ENCODE measurements at places on chromosomes 2 and 18.

DNA sequence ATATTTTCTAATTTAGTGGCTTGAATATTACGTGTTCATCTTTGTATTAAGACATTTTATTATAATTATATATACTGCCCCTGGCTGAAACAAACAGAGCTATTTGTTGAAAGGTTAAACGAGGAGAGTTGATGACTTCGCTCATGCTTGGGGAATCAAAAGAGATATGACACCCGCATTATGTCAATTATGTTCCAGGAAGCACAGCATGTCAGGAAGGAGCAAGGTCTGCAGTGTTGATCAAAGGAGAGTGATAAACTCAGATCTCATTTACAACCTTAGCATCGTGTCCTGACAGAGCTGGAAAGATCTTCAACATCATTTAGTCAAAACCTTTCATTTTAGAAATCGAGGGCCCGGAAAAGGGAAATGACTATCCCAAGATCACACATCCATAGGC, 510.1 kb downstream of the TDRD15 start:
- DNase-seq = no peak

- DNase-seq = no peak
Measured at GRCh38 chr18:76487070-76487469, 8.0 kb downstream of the ZNF516 start.

- DNase-seq = no peak
Measured at GRCh38 chr18:7615840-7616239, 48.7 kb downstream of the PTPRM start.

DNA sequence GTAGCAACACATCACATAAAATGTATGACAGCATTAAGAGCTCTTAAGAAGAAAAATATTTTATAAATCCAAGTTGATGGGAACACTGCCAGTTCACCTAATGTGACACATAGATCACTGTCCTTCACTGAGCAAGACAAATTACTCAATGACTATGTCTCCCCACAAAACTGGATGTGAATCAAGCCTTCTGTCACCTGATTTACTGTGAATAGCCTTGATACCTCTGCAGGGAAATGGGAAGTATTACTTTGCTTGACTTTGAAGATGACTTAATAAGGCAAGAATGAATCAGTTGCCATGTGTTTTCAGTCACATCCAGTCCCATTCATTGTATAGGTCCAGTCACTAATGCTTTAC, 94.6 kb downstream of the NYAP2 start:
- no peak for DNase-seq

DNA sequence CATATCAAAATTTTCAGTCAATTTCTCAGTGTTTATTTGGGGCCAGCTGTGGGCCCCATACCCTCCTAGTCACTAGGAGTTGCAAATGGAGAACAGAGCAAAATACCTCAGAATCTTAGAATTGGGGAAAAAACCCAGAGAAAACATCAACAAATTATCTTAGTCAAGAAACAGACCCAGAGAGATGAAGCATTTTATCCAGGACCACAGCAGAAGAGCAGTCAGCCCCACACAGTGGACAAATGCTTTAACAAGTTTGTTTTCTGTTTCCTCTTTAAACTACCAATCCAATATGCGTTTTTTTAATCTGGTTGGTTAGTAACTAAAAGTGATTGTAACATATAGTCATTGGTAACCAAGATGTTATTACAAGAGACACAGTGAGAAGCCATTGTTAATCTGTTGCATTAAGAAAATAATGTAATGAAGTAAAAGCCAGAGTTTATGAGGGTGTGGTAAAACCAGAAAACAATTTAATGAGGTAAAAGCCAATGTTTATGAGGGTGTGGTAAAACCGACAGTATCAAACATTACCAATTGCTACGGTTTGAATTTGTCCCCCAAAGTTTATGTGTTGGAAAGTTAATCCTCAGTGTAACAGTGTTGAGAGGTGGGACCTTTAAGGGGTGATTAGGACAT, 60.7 kb upstream of the COX7A2L start:
- DNase-seq = no peak

GRCh38 chr2:69322631-69323030, 64.4 kb downstream of the GFPT1 start:
- DNase-seq = no peak

DNA sequence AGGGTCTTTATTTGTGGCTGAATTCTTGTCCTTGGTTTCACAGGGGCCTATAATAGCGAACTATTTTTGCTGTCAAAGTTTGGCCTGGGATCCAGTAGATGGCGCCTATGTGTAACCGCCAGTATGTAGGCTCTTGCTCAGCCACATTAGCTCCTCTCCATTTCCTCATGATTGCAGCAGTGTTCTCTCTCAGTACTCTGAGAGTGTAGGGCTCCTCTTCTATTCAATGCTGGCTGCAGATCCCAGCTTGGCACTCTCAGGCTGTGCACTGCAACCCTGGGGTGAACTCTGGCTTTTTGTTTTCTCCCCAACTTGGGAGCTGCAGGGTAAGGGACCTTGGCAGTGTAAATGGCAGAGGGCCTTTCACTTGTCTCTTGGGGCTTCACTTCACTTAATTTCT, 344.6 kb upstream of the CHAC2 start:
- no peak for DNase-seq

DNA sequence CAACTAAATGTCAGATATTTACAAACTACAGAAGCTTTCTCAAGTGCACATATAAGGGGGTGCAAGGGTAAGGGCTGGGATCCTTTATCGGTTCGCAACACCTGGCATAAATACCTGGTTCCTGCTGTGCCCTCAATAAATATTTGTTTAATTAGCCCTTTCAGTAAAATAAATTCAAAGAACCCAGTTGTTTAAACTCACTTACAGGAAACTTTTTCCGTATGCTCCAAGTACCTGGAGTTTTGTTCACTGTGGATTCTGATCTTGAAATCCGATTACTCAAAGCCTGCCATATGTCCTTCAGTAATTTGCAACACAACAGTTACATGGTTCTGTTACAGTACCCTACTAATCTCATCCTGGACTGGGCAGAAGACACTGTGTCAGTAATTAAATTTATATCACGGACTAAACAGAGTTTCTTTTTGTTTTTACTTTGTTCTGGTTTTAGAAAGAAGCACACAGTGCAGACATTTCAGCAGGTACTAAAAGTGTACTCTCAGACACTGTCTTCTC, 36.9 kb downstream of the TBC1D8 start:
- no peak for DNase-seq

GRCh38 chr2:152243761-152244640, 68.4 kb upstream of the STAM2 start:
- DNase-seq = no peak

GRCh38 chr2:167471734-167472133, 583.5 kb downstream of the XIRP2 start:
- no peak for DNase-seq

DNA sequence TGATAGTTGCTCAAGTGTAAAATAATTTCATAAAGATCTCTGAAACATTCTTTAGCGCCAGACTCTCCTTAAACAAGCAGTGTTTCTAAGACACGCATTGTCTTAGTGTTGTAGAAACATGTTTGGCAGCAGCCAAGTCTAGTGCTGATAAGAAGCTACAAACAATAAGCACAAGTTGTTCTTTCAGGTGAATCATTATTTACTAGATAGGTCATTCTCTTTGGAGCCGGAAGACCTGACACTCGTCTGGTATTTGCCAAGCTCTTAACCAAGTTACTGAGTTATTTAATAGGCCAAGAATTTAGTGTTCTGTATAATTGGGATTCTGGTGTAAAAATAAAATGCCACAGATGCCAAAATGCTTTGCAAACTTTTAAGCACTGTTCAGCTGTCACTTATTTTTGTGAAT, 852.1 kb downstream of the CPS1 start:
- no peak for DNase-seq

DNA sequence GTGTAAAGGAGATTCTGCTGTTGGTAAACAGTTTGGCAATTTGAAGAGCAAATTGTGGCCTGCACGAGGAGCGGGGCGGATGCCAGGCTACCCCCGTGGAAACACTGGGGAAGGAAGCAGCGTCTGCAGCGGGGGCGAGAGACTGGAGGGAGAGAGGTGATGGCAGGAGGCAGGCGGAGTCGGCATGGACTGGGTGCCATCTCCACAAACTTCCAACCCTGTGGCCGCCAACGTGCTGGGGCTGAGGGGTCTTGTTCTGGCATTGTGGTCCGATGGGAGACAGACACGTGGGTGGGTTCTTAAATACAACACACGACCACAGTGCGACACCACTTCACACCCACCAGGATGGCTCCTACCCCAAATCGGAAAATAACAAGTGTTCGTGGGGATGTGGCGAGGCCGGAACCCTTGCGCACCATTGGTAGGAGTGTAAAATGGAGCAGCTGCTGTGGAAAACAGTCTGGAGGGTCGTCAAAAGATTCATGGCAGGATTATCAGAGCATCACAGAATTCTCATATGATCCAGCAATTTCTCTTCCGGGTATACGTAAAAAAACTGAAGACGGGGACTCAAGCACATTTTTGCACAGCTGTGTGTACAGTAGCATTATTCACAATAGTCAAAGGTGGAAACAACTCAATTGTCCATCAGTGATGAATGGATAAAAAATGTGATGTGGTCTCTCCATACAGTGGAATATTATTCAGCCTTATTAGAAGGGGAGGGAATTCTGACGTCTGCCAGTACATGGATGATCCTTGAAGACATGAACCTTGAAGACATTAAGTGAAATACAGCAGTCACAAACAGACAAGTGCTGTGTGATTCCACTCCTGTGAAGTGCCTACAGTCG, 82.4 kb upstream of the HPCAL1 start:
- no peak for DNase-seq

DNA sequence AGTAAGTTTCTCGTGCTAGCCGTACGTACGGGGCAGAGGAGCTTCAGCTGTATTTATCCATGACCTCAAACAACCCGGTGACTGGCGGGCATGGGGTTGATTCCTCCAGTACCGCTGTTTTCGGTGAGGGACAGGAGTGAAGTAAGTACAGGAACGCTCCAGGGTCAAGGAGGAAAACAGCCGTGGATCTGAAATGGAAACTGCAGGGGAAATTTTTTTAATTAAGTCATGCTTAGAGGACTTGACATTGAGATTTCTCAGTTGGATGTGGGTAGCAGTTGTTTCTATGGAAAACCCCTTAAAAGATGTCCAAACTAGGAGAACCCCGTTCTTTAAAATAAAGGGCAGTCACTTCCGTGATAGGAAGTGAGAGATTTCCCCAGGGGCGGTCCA, 1.2 kb downstream of the RAB12 start:
- no peak for DNase-seq

GRCh38 chr2:241066171-241066892, 35.8 kb downstream of the MTERF4 start:
- DNase-seq = no peak

DNA sequence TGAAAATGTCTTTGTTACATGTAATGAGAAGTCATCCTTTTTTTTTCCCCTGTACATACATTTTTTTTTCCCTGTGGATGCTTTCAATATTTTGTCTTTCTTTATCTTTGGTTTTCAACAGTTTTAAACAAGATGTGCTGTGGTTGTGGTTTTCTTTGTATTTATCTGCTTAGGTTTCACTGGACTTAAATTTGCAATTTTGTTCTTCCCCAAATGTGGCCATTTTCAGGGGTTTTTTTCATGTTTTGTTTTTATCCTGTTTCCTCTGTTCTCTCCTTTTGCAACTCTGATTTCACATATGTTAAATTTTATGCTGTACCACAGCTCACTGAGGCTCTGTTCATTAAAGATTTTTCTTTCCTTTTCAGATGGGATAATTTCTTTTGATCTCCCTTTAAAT, 41.7 kb downstream of the GALNT1 start:
- no peak for DNase-seq

DNA sequence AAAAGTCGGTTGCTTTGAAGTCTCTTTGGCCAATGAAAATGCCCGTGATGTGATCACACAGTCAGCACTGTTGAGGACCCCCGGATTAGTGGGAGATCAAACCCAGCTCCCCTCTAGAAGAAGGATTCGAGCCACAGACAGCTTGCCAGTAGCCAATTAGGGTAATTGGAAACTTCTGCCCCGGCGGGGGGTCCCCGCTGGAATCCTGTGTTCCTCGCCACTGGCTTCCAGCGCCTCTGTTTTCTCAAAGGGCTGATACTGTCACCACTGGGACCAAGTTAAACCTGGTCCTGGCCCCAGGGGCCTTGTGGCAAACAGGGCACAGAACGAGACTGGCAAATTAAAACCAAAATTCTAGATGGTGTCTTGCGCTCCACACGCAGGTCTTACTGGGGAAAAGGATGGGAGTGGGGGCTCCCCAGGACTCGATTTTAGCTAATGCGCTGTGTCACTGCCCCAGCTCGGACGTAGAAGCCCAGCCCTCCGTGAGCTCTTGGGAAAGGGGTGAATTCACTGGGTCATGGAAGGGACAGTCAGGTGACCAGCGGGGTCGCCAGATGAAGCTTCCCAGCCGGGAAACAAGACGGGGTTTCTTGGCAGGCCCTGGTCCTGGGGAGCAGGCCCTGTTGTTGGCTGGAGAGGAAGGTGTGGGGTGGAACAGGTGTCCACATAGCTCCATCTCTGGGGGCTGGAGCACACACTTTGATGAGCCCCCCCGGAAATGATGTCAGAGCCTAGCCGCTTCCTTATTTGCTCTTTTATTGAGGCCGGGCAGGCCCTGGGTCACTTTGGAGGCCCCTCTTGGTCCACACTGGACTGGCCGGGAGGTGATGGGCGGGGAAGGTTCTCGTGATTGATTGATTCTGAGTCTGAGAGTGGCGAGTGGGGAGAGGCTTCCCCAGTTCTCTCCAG, 90.2 kb downstream of the SMAD7 start:
- DNase-seq = no peak

DNA sequence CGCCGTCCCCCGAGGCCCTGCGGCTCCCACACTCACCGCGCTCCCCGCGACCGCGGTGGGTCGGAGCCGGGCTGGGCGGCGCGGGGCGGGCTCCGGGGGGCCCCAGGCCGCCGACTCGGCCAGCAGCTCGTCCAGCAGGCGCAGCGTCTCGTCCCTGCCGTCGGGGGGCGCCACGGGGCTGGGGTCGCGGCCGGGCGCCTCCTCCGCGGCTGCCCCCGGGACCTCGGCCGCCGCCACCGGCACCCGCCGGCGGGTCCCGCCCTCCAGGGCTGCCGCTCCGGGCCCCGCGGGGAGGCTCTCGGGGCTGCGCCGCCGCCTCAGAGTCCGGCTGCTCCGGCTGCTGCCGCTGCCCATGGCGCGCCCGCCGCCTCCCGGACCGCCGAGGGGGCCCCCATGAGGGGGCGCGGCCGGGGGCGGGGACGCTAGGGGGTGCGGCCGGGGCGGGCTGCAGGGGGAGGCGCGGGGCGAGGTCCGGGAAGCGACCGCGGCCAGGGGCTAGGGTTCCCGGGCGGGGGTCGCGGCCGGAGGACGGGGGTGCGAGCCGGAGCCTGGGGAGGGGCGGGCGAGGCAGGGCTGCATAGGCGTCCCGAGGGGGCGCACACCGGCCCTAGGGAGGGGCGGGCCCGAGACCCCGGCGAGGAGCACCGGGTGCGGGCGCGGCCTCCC, at the start of gene CYS1:
Gene CYS1 (minus strand): TSS at position 542 of the 666 bp plus-strand sequence. CDS start 188 bp downstream, at position 354.
- DNase-seq = no peak

All from stimulated activated CD4-positive, alpha-beta T cell treated with anti-CD3 and anti-CD28 coated beads, Interleukin-1b, Interleukin-23, amount 100 ng/mL, for 4 hours (primary cell).